ENCODE measurements at places on chromosomes 4 and X.

- DNase-seq, result no peak
Observed at GRCh38 chr4:165634766-165635165, 238.3 kb upstream of the TLL1 start.

DNA sequence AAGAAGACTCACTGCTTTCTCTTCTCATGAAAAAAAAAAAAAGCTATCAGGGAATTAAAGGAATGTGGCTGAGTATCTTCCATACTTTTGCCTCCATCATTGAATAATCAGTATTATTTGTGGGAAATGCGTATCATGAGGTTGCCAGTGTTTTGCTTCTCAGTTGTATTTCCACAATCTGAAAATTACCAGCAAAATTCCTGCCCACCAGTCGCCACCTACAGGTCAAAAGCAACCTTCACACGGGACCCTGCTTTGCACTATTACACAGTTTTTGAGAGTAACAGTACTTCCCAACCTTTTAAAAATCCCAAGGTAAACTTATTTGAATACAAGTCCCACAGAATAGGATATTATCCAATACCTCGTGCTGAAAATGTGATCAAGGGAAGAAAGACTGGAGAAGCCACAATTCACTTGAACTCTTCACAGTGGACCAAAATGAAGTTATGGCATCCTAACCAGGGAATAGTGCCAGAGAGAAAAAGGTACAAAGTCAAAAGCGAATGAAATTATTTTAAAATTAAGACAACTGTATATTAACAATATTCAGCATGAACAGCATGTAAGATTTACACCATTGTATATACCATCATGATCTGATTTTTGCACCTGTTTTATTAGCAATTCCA is 30.4 kb downstream of the PGRMC1 start:
- DNase-seq, result peak; percentile 2

GRCh38 chr4:173666-174314 is 49.5 kb downstream of the ZNF718 start:
- DNase-seq, result no peak

DNA sequence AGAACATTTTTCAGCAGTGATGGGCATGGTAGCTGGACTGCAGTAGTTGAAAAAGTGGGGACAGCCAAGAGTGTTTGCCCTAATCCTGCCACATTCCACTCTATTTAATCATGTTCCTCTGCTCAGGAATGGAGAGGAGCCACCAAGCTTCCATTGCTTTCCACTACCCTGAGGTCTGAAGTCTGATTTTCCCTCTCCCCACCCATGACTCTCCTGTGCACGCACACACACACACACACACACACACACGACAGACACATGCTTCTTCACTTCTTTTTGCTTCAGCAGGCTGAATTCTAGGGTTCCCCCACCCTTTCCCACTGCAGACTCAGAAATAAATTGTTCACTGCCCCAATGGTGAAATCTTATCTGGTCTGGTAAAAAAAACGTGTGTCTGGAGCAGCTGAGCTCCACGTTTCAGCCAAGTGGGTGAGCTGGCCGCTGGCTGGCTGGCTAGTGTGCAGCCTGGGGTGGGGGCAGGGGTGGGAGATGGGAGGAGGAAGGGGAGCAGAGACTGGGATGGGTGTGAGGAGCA is 142.7 kb upstream of the NALF2 start:
- no peak for DNase-seq

DNA sequence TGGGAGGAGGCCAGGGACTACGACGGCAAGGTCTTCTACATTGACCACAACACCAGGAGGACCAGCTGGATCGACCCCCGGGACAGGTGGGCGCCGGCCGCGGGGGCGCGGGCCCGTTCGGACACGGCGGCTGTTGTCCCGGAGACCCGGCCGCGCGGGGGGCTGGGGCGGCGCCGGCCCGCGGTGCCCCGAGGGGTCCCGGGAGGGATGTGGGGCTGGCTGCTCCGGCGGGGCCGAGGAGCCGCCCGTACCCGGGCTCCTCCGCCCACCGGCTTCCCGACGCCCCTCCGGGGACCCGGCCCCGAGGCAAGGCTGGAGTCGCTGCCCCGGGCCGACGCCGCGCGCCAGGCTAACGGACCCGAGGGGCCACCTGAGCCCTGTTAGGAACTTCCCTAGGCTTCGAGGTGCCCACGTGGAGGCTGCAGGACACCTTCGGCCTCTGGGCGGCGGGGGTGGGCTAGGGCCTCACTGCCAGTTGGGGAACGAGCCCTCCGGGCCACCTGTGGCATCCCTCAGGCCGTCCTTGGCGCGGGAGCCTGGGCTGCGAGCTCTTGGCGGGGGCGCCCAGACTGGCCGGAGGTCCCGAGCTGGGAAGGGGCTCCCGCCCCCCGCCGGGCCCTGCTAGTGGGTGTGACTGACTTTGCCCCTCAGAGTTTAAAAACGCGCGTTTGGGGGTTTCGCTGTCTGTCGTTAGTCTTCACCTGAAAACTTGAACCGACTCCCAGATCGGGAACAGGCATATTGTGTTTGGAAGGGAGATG is 660 bp downstream of the WWC2 start:
- peak; percentile 24 for DNase-seq

GRCh38 chr4:88583631-88584470 is 8.4 kb upstream of the HERC3 start:
- no peak for DNase-seq

DNA sequence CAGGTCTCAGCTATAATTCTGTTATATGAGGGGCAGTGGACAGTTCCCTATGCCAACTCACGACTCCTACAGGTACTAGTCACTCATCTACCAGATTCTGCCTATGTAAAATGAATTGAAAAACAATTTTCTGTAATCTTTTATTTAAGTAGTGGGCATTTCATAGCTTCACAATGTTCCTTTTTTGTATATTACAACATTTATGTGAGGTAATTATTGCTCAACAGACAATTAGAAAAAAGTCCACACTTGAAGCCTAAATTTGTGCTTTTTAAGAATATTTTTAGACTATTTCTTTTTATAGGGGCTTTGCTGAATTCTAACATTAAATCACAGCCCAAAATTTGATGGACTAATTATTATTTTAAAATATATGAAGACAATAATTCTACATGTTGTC is 20.4 kb downstream of the EREG start:
- DNase-seq, result no peak

- peak; percentile 31 for DNase-seq
Observed at GRCh38 chr4:75598390-75598789, 31.9 kb downstream of the CDKL2 start.

GRCh38 chr4:142550965-142551364 is 295.1 kb downstream of the INPP4B start:
- no peak for DNase-seq

DNA sequence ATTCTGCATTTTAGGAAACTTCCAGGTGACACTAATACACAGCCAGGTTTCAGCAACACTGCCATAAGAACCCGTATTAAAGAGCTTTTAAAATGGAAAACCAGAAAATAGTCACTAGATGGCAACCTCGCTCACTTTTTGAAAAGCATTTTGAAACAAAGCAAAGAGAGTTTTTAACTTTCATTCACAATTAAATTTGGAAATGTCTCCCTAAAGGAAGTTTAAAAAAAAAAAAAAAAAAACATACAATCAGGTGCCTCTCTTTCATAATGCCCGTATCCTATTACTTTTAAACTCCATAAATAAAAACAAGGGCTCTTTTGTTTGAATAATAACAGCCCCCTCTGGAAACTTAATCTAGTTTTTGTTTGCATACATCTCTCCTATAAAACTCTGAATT is 20.3 kb downstream of the MEPE start:
- peak; percentile 62 for DNase-seq

DNA sequence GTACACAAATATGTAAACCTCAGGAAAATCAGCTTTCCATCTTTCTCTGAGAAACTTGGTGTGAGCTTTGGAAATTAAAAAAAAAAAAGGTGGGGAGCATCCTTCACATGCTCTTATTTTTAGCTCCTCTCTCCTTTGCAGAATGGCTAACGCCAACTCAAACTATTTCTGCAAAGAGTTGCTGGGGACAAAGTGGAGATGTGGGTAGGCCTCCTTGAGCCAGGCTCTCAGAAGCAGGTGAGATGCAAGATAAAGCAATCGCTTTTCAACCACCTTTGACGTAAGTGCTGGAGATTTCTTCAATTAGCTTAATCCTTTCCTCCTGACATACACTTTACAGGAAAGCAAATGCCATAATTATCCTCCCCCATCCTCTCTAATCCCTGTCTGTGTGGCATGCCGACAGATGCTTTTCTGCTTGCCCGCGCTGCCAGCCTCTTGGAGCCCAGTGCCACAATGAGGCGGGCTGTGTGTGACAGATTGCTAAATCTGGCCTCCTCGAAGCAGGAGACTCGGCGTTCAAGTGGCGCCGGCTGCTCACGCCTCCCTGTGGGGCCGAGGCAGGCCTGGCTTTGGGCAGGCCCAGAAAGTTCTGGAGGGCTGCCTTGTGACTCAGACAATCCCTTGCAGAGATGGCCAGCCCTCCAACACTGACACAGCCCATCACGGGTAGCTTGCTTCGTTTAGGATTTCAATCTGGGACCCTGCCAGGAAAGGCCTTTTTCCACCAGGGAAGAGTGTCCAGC is 64.9 kb upstream of the SOD3 start:
- no peak for DNase-seq

DNA sequence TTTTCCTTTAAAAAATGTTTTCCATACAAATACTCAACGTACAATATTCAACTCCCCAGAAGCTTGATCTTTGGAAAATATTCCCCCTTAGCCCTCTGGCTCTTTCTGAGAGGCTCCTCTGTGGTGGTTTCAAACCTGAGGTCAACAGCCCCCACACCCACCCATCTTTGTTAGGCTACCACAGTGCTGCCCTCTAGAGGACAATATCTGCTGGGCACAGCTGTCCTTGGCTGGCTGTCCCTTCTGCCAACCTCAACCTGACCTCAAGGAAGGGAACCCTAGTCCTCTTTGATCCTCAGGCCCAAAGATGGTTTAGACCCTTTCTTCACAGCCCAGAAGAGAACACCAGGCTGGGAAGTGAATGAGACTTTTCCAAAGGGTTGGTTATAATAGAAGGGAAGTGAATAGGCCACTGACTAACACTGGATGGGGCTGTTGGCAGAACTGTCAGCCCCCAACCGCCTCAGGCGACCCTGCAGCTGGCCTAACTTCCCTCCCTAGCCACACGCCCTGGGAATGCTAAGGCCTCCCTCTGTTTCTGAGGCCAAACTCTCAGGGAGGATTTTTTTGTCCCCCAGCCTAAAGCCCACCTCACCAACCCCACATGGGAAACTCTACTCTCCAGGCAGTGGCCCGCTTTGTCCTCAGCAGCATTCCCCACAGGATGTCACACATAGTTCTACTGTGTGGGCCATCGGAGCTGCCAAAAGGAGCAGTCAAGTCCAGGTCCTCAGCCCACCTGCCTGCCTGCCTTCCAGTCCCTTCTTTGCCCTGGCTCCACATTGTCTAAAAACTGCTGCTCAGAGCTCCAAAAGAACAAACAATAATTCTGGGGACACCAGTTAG is 34.3 kb downstream of the NYX start:
- peak; percentile 27 for DNase-seq

DNA sequence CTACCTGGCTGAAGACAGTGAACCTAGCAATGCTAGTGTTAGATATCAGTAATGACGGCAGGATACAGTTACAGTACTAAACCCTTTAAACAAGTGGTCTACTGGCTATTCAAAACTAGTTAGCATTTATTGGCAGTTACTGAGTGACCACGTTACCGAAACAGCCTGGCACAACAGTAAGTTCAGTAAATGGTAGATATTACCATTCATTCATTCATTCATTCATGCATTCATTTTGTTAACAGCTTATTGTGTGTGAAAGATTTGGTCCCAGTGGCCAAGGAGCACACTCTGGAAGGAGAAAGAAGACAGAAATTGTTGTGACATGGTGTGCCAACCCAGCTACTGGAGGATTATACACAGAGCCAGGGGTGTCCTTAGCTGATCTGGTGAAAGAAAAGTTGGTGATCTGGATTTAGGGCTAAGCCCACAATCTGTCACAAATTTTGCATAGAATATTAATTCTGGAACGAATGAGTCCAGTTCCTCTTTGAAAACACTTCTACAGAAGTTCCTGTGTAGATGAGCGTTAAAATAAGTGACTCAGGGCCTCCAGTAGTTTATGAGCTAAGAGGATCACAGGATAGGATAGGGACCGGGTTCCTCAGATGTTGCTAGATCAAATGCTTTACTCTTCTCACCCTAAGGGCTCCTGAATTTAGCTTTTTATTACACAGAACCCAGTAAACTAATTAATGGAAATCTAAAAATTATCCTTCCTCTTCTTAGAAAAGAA is 179.1 kb downstream of the CBR4 start:
- no peak for DNase-seq

- DNase-seq, result peak; percentile 8
Observed at GRCh38 chr4:26105815-26106699, 192.0 kb downstream of the SMIM20 start.

- no peak for DNase-seq
Observed at GRCh38 chr4:181821039-181822004, 421.9 kb upstream of the TENM3 start.

DNA sequence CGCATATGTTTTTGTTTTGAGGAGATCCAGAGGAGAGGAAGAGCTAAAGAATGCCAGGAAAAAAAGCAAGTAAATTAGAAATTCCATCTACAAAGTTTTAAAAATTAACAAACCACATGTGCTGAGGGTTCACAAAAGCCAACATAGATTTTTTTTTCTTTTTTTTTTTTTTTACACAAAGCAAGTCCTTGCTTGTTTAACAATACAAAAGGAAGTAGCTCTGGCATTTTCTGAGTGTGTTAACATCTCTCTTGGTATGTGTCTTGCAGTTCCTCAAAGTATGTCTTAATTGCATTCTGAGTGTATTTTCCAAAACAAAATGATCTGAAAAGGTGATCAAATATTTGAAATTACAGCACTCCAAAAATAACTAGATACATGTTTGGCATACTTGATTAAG is 1682.7 kb upstream of the AGA start:
- no peak for DNase-seq

DNA sequence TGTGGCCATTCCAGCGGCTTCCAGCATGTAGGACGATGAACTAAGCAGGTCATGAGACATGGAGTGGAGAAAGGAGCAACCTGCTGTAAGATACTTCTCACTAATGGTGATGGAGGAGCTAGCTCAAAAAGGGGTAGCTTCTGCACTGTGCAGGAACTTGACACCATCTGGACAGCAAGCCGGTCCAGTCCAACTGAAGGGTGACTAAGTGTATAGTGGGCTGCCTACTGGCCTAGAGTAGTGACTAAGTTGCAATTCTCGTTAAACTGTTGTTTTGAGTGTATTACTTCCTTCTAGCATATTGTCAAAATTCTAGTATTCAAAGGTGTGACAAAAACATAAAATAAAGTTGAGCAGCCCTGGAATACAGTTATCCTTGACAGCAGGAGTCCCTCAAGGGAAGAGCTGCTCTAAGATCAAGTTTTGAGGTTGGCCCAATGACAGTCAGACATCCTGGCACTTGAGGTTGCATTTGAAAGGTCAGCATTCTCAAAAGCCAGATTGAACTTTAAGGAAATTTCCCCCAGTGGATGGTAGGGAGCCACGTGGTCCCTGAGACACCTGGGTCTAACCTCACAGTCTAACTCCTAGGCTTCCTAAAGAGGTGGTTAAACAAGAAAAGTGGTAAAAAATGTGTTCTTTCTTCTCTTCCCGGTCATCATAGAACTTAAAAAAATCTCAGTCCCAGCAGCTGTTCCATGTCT is 8.0 kb downstream of the CETN2 start:
- no peak for DNase-seq

- DNase-seq, result no peak
Observed at GRCh38 chrX:40420899-40421729, 159.7 kb upstream of the ATP6AP2 start.

GRCh38 chr4:136670265-136670664 is 862.0 kb downstream of the PCDH18 start:
- DNase-seq, result no peak

- DNase-seq, result no peak
Observed at GRCh38 chrX:82748906-82749505, 759.1 kb upstream of the POU3F4 start.
